ENCODE measurements at places on chromosomes 4 and X.

GRCh38 chrX:137565921-137566745 is at the start of gene ZIC3:
ZIC3 (plus strand) TSS chrX:137566127; CDS start chrX:137566692, 565 bp downstream.
- DNase-seq, result no peak

- DNase-seq, result no peak
Measured at GRCh38 chrX:78710171-78710570, 37.3 kb upstream of the LPAR4 start.

GRCh38 chr4:53963781-53964180 is 100.6 kb downstream of the CHIC2 start:
- DNase-seq, result no peak

DNA sequence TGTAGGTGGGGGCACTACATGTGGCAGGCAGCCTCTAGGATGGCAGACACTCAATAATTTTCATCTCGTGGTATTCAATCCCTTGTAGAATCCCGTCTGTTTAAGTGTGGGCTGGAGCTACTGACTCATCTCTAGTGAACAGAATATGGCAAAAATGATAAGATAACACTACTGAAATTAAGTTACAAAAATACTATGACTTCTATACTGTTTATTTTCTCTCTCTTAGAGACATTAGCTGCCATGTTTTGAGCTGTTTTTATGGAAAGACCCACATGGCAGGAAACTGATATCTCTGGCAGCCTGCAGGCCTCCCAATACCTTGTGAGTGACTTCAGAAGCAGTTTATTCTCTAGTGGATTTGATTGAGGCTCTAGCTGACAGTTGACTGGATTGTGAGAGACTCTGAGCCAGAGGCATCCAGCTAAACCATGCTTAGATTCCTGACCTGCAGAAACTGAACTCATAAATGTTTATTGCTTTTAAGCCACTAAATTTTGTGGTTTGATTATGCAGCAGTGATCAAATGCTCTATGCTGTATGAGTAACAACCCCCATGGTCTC is 298.8 kb upstream of the CTSO start:
- no peak for DNase-seq

DNA sequence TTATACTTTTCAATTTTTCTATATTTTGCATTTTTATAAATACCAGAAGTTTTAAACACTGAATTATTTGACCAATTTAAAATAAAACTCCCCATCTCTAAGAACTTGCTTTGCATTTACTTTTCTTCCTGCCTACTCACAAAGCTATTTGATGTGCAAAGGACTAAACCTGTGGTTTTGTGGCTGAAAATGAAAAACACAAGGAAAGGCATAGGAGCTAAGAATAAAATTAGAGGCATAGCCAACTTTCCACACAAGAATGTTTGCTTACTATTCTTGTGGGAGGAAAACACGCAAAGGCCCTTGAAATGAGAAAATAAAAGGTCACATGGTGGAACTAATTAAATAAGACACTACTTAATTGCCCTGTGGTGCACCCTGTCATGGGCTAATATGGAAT is 221.2 kb downstream of the KLHL13 start:
- no peak for DNase-seq

- no peak for DNase-seq
Measured at GRCh38 chr4:83255584-83255983, 29.0 kb downstream of the COQ2 start.

DNA sequence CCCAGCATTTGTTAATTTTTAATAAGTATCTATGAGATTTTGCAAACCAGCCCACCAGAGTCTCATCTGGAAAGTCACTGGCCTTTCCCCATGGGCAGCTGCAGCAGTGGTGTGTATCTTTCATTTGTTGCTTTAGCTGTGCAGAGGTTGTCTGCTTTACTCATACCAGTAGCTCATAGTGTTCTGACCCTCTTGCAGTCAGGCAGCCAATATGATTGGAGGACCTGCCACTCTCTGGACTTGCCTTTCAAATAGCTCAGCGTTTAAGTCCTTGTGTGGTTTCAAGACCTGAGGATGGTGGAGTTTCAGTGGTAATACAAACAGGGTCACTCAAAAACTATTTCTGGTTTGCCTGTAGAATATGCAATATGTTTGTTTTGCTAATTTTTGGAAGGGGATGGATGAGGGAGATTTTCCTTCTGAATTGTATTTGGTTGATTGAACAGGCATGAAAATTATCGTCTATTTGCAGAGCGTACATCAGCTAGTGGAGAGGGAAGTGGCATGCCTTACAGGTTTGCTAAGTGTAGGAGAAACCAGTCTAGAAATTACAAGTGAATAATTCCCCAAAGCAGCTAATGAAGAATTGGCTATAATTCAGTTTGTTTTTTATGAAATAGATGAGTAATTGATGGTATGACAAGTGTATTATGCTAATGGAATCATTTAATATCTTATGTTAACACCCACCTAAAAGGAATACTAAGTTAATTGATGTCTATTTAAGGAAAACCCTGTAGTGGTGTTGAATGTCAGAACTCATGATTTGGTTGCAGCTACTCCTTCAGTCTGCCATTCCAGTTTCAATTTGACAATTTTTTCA is 8.9 kb downstream of the POLA1 start:
- no peak for DNase-seq

DNA sequence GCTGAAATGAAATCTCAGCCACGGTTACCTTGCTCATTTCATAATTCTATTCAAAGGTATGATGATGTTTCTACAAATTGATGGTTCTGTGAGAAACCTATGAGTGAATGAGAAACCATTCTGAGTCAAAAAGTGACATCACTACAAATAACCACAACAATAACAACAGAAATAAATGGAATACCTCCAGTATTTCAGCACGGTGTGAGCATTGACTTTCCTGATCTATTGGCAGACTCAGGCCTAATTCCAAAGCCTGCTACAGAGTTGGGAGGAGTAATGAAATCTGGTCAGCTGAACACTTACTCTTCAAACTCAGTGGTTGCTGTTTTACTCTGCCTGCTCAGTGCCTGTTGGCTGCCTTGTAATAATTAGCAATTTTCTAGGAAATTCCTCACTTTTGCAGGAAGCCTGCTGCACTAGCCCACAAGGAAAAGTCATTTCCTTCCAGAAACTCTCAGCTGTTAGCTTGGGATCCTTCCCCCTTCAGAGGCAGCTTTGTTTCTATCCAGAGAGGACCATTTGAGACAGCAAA is 18.8 kb upstream of the SYNPO2 start:
- no peak for DNase-seq

DNA sequence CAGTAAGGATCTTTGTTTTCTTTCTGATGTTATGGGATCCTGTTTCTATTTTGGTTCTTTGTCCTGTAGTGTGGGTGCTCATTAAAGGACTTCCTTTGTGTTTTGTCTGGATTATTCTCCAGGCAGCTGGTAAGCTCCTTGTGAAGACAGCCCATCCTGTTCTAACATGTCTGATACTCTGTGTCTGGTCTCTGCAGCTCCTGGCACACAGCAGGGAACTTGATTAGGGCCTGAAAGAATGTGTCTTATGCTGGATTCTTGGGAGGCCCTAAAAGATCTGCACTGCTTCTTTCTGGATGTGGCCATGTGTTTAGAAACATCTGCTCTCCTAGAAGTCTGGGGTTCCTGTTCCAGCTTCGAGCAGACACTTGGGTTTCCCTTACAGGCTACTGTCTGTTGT is 38.1 kb upstream of the ATXN3L start:
- DNase-seq, result no peak

DNA sequence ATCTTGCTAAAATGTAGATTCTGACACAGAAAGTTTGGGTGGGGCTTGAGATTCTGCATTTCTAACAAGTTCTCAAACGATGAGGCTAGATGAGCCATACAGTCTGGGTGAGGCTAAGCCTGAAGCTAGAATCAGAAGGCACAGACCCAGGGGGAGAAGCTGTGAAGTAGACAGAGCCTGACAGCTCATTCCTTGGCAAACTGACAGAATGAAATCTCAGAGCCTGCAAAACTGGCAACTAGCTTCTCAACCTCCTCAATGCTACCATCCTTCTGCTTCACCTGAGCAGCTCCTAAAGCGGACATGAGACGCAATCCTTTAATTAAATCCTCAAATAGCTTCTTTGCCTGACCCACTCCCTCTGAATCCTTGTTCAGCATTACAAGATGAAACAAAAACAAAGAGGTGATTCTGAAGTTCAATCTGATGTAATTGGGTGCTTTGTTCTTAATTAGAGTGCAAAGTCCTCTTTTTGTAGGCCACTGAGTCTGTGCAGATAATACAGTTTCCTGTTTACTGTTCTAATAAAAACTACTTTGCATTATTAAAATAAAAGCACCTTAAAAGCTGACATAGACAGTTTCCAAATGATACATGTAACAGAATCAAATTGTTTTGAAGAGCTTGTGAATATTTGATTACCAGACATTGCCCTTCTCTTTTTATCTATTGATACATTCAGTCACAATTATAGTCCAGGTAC is 71.0 kb upstream of the BMP2K start:
- no peak for DNase-seq

DNA sequence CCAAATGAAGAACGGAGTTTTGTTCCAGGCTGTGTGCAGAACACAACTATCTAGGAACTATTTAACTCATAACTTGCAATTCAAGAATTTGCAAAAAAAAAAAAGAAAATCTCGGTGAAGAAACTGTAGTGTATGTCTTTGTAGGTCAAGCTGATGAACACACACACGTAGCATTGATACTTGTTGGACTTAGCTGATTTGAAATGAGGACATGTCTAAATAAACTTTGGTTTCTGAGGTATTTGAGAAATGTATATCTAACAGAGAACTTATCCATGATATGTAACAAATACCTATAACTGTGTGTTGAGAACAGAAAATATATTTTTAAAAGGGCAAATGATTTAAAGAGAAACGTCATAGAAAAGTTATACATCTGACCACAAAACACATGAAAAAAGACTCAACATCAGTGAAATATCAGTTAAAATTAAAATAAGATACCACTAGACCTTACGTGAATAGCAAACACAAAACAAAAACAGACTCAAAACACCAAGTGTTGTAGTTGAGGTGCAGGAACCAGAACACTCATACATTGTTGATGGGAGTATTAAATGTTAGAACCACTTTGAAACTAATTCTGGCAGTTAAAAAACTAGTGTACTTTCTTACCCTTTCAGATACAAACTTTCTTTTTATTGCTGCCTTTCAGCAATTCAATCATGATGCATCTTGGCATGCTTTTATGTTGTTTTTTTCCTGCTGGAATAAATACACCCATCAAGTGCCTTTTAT is 1535.8 kb upstream of the PCDH10 start:
- DNase-seq, result no peak

GRCh38 chr4:37682701-37683401 is 3.3 kb downstream of the RELL1 start:
- DNase-seq, result no peak

- DNase-seq, result no peak
Measured at GRCh38 chr4:120052856-120053255, 13.8 kb downstream of the MAD2L1 start.

GRCh38 chrX:95055991-95056390 is 1382.0 kb downstream of the FAM133A start:
- DNase-seq, result no peak

DNA sequence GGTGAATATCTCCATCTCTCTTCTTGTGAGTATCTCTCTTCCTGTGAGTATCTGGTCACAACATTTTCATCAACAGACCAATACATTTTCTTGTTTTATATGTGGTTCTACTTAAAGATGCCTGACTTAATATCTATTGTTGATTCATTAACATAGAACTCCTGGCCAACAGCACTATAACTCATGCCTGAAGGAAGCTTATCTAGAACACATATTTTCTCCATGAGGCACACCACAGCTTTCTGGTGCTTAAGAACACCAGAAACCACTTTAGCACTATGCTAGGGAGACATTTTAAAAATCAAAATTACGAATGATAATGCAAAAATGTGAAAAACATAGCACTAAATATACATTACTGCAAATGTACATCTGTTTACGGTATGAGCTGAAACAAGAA is 190.4 kb downstream of the GABRB1 start:
- no peak for DNase-seq

DNA sequence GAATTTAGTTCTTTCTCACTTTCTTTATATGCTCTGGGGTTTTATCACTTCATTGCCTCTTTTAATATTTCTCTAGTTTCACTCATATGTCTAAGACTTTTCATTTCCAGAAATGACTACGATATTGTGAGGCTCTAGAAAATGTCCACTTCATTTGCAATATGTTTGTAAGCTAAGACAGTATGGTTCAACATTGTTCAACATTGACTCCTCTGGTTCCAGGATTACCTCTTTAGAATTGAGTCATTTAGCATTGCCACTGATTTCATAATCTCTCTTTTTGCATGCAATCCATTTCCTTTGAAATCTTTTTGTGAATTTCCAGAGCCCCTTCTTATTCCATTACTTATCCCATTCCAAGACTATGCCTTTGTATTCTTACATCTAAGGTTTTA is 32.3 kb downstream of the BBS12 start:
- no peak for DNase-seq

DNA sequence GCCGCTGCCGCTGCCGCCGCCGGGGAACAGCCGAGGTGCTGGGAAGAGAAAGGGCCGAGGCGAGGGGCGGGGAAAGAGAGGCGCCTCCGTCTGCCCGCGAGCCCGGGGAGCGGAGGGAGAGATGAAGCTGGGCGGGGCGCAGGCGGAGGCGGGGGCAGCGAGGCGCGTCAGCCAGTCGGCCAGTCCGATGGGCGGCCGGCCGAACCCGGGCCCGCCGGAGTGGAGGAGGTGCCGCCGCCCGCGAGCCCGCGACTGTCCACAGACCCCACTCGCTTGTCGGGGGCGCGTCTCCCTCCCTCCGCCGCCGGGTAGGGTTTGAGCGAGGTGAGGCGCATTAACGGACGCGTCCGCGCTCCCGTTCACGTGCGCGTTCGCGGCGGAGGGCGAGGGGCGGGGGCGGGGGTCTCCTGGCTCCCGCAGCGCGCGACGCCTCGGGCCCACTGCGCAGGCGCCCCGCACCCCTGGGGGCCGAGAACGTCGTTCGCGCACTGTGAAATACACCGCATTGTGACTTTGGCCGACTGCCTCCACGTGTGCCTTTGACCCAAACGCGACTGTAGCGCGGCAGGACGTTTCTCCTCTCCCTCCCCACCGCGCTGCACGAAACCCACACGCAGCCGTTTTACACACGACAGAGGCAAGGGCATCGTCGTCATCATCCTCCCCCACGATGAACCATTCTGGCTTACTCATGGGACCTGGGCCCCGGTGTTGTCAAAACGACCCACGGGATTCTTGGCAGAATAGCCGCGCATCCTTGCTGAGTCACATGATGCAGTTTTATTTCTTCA is at the start of gene NUDT11:
TSS of gene NUDT11 (minus strand) at position 92 of the 791 bp plus-strand sequence. CDS start 148 bp downstream, outside the sequence.
- peak; percentile 50 for DNase-seq
